LHCN-M2 (cell line): ENCODE measurements at places on chromosomes 16 and 17. TPM values are rescaled to one million over a fixed set of nuclear protein-coding genes. Genes with fewer than 3 reads are reported as not detected.

DNA sequence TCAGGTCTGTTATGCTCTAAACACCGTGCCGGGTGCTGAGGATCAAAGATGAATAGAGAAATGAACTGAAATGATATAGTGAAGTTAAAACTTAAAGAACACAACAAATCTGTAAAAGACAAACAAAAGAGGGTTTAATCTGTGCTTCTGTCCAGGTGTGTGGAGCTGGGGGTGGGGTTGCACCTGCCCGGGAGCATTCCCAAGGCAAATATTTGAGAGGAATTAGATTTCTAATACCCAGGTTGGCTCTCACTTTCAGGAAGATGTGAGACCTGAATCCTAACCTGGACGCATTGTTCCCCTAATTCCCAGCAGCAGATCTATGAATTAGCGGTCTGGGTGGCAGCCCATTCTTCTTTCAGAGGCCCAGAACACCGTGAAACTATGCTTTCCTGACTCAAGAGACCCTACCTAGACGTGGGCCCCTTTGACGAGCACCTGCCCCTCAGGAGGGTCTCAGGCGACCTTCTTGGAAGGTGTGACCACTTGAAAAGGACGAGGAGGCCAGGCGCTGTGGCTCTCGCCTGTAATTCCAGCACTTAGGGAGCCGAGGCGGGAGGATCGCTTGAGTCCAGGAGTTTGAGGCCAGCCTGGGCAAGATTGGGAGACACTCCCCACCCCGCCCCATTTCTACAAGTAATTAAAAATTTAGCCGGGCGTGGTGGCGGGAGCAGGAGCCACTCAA, 677 bp upstream of the RANGRF start:
- no peak for DNase-seq

GRCh38 chr16:80027007-80027965, 426.7 kb upstream of the MAF start:
- peak; percentile 96 for DNase-seq

DNA sequence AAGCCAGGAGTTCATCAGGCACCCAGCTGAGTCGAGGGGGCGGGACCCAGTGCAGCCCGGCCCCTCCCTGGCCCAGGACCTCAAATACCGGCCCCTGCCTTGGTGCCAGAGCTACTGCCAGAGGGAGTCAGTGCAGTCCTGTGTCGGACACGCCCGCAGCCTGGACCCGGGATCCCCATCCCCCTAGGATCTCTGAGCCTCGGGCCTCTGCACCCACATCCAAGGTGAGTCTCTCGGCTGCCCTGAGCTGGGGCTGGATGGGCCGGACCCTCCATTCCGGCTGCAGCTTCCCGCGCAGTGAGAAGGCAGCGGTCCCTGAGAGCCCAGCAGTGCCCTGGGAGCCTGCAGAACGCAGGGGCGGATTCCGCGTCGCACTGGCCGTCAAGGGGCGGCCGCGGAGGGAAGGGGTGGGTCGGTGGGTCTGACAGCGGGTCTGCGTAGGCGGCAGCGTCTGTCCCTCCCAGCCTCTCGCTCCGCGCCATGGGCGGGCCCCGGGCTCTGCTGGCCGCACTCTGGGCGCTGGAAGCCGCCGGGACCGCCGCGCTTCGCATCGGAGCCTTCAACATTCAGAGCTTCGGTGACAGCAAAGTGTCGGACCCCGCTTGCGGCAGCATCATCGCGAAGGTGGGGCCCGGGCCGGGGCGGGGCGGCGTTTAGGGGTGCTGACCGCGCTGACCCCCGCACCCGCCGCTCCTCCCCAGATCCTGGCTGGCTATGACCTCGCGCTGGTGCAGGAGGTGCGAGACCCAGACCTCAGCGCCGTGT, at the start of gene DNASE1L2:
TSS of gene DNASE1L2 (plus strand) at position 108 of the 765 bp plus-strand sequence. CDS start at position 481, 373 bp downstream.
- DNase-seq, result no peak

- no peak for DNase-seq
Observed at GRCh38 chr17:57032343-57032742, 52.7 kb upstream of the AKAP1 start.

DNA sequence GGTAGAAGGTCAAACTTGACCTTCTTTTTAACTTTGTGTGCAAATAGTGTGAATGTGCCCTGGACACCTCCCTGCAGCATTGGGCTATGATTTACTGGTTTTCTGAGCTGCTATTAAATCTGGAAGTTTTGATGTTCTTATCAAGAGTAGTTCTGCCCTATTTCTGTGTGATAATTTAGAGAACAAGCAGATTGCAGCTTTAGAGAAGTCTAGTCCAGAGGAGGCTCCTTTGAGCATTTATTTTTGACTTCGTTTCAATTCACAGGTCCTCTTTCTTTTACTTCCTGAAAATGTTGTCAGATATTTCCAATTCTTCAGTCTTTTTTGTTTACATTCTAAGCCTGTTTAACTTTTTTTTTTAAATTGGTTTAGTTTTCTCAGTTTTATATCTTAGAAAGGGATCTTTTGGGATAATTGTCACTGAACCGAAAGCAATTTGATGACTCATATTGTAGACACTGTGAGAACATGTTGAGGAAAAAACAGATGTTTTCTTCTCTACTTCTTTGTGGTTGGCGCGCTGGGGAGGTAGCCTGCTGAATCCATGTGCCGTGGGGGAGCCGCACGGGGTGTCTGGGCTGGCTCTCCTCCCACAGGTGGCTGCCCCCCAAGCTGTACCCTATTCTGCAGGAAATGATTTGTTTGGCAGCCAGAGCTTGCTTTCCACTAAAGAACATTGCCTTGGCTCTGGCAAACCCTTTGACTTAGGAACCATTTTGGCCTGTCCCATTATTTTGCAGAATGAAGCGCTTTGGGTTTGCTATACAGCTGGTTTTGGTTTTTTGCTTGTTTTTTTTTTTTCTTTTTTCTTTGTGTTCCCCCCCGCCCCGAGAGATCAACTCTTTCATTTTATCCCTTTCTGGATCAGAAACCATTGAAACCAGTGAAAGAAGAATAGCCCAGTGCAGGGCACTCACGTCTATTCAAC, 53.4 kb downstream of the MFSD11 start:
- DNase-seq, result no peak

- DNase-seq, result no peak
Observed at GRCh38 chr17:16944334-16945135, 27.4 kb downstream of the TNFRSF13B start.

DNA sequence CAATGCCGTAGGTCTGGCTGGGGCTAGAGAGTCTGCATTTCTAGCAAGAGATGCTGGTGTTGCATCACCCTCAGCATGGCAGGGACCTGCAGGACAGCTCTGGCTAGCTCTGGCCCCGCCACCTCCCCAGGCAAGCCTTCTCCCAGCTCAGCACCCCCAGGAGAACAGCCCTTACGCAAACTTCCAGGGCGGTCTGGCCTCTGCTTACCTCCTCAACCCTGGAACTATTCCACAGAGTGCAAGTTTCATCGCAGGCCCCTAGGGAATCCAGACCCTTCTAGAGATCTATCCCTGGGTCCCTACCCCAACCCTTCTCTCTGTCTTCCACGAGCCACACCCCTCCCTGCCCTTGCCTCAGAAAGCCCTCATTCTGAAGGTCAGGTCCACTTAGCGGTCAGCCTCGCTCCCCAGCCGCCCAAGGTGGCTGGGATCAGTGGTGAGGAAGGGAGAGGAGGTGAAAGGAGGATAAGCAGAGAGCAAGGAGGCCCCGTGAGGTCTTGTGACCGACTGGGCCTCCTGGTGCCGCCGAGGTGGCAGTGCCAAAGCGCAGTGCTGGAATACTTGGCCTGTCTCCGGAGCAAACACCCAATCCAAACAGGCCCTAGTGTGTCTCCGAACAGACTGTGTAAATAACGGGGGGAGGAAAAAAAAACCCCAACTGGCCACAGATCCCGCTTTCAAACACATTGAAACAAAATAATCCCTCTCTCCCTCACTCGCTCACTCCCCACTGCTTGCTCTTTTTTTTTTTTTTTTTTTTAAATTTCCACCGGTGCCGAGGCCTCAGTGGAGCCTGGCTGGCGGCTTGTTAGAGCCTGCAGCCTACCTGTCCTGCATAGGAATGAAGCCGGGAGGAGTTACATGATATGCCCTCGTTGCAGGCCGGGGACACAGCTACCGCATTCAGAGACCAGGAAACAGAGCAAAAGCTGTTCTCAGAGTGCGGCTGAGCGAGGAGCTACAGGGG, 380.9 kb downstream of the SOX9 start:
- DNase-seq, result no peak

GRCh38 chr17:41785859-41786226, 668 bp downstream of the JUP start:
- no peak for DNase-seq

- DNase-seq, result no peak
Observed at GRCh38 chr17:4334776-4335584, 31.5 kb downstream of the UBE2G1 start.

DNA sequence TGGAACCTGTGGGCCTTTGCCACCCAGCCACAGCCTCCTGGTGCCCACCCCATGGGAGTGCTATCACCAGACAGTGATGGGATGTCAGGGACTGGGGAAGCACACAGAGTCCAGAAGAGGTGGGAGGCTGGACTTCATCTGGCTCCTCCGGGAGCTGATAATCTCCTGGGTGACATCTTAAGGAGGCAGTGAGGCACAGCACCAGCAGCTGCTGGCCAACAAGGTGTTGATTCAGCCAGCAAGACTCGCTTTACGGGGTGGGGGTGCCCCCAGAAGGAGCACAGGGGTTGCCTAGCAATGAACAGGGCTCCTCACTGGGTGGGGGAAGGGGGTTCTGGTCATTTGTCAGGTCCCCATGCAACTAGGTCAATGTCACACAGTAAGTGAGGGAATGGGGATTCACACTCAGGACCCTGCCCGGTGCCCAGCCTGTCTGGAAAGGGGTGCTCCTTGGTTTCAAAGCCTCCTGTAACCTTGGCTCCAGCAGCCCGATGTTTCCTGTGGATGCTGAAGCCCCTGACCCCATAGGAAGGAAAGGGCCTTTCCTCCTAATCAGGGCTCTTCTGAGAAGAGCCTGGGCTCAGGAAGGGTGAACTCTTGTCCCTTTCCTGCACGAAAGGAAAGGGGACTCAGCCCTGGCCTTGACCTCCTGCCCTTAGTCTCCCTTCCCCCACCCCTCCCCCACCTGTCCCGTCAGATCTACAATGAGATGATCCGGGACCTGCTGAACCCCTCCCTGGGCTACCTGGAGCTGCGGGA, 17.7 kb downstream of the KIF19 start:
- no peak for DNase-seq

DNA sequence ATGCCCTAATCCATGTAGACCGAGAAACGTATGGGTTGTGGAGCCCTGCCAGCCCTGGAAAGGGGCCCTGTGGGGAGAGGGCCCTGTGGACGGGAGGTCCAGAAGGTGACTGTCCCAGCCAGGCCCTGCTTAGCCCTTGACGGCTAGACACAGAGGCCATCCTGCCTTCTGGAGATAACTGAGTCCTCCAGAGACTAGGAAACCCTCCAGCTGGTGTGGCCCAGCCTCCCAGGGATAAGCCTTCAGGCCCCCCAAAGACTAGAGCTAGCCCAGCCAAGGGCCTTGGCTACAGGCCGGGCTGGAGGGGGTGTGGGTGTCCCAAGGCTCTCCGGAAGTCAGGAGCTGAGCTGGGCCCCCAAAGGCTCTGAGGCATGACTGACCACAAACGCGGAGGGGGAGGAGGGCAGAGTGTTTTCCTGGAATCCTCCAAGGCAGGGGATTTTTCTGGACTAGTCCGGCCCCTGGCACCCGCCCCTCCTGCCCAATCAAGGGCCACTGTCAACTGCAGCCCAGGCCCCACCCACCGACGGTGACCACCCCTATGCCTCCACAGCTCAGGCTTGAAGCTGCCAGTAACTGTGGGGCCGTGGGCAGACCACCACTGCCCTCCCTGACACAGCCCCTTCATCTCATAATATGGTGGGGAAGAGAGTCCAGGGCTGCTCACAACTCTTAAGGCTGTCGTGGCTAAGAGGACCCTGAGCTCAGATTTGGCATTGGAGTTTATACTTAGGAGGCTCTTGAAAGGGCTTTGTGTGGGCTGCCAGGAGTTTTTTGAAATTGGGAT, 885 bp upstream of the VASN start:
- peak; percentile 47 for DNase-seq

GRCh38 chr17:61411011-61411260, 11.3 kb downstream of the TBX2 start:
- DNase-seq, result no peak

DNA sequence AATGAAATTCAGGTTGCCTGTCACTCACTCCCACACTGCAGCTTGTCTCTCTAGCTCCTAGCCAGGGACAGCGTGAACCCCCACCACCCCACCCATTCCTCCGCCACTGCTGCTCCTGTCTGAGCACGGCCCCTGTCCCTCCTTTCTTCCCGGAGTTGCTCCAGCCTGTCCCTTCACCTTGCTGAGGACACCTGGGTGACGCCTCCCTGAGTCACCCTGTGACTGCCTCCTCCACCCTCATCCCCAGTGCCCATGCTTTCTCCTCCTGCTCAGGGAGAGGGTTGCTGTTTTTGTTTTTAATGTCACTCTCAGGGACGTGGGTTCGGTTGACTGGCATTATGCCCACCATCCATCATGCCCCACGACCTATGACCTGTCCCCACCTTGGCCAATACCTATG, 25.8 kb upstream of the NAT9 start:
- no peak for DNase-seq

- DNase-seq, result no peak
Observed at GRCh38 chr16:23711785-23712184, 1.2 kb downstream of the ERN2 start.

The RAB11FIP4 gene
- under 0.01 and 0.45 TPM in 2 replicates for total RNA-seq

The ASB16 gene
- not detected in 2 replicates for total RNA-seq

The LRRC75A gene
- 0.06 and 0.38 TPM in 2 replicates for total RNA-seq

The ABCC11 gene
- total RNA-seq, result 0.06 and 0.13 TPM in 2 replicates

The OTOA gene
- total RNA-seq, result 0.06 TPM in 1 of 2 replicates, not detected in the other

The PIPOX gene
- total RNA-seq, result 0.38 and 1.7 TPM in 2 replicates

The CCL23 gene
- not detected in 2 replicates for total RNA-seq

The CDH13 gene
- 140 and 162 TPM in 2 replicates for total RNA-seq

The SHISA6 gene
- not detected in 2 replicates for total RNA-seq

The HOXB8 gene
- 22.9 and 23.5 TPM in 2 replicates for total RNA-seq

The MILR1 gene
- 36.8 and 52.6 TPM in 2 replicates for total RNA-seq

The CD19 gene
- total RNA-seq, result not detected in 2 replicates

The SEPTIN12 gene
- not detected in 2 replicates for total RNA-seq

The SLC43A2 gene
- 1.9 and 3.7 TPM in 2 replicates for total RNA-seq

The FNDC8 gene
- not detected in 2 replicates for total RNA-seq
